ENCODE measurements at places on chromosomes 5 and 9.

DNA sequence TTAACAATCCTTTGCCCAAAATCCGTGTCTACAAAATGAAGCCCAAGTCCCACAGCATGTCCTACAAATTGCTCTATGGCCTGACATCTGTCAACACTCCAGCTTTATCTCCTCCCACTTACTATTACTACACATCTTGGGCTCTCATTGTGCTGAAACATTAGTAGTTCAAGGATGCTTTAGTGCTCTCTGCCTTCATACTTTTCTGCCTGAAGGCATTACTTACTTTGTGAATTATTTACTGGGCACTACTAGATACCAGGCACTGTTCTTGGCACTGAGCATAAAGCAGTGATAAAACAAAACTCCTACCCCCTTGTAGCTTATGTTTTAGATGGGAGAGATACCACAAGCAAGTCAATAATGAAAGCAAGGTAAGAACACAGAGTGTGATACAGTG, 113.4 kb downstream of the TTLL11 start:
- H3K27me3 ChIP-seq: no peaks in the 10 kb centered on the region
- H3K27ac ChIP-seq: no peak overlapping the region
- DNase-seq: no peak

- no peak overlapping the region for H3K27ac ChIP-seq
- no peaks in the 10 kb centered on the region for H3K4me1 ChIP-seq
- no peak overlapping the region for H3K4me3 ChIP-seq
- no peak for DNase-seq
- no peaks in the 10 kb centered on the region for H3K27me3 ChIP-seq
These were observed 478.9 kb downstream of the HTR1A start for GRCh38 chr5:63483338-63483737.

- no peaks in the 10 kb centered on the region for H3K36me3 ChIP-seq
- H3K27ac ChIP-seq: no peak overlapping the region
- H3K27me3 ChIP-seq: no peaks in the 10 kb centered on the region
- H3K4me1 ChIP-seq: peaks cover 19% of the 10 kb centered on the region
These were observed 68.4 kb upstream of the NR3C1 start for GRCh38 chr5:143471666-143472464.

GRCh38 chr5:121175986-121176385, 675.7 kb upstream of the FTMT start:
- no peaks in the 10 kb centered on the region for H3K27me3 ChIP-seq
- H3K4me1 ChIP-seq: no peaks in the 10 kb centered on the region
- no peak overlapping the region for H3K27ac ChIP-seq
- no peak overlapping the region for H3K4me3 ChIP-seq
- DNase-seq: no peak

DNA sequence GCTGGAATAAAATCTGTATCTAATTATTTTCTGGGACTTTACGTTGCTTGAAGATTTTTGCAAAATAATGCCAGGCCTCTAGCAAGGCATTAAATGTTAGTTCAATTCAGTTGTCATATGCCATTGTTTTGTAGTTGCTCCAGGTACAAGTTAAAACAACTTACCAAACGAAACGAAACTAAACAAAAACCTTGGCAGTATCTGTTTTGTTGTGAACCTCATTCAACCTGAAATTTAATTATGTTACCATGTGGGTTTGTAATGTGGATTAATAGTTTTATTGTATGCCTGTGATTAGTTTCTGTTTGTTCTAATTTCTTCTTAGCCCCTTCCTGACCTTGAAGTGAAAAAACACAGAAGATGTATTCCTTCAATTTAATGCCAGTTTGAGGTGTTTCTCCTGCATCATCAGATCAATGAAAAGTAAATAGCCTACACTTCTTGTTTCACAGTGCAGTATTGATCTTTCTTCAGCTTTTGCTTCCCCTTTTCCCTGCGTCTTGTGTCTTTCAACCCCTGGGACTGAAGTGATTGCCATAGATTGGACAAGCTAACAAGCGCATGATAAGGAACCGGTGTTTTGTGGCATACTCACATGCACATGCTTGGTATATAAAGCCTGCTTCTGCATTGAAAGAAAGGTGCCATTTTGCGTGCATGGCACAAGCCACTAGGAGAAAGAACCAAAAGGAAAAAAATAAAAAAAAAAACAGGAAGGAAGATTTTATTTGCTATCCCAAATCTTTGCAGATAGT, 699.0 kb upstream of the ARRDC3 start:
- H3K36me3 ChIP-seq: no peaks in the 10 kb centered on the region
- H3K4me1 ChIP-seq: no peaks in the 10 kb centered on the region
- H3K27ac ChIP-seq: no peak overlapping the region
- H3K27me3 ChIP-seq: no peaks in the 10 kb centered on the region
- no peak overlapping the region for H3K4me3 ChIP-seq

DNA sequence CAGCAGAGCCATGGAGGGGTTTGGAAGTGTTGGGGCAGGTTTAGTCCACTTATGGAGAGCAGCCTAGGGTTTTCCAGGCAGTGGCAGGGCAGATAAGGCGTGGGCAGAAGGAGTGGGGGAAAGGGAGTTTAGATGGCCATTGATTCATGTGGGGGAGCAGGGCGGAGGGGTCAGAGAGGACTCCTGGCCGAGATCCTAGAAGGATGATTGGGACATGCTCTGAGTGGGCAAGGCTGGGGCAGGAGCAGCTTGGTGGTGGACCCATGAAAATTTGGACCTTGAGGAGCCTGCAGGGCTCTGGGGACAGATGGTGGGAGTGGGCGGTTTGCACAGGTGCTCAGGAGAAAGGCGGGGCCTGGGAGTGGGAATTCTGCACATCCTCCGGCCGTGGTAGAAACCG, 18.1 kb upstream of the TOR2A start:
- H3K27me3 ChIP-seq: no peaks in the 10 kb centered on the region
- peaks cover 9% of the 10 kb centered on the region for H3K36me3 ChIP-seq
- H3K4me3 ChIP-seq: no peak overlapping the region

GRCh38 chr5:148511810-148512347, 128.1 kb downstream of the FBXO38 start:
- no peaks in the 10 kb centered on the region for H3K27me3 ChIP-seq
- H3K4me3 ChIP-seq: no peak overlapping the region
- no peaks in the 10 kb centered on the region for H3K4me1 ChIP-seq
- no peak overlapping the region for H3K27ac ChIP-seq
- H3K36me3 ChIP-seq: no peaks in the 10 kb centered on the region

DNA sequence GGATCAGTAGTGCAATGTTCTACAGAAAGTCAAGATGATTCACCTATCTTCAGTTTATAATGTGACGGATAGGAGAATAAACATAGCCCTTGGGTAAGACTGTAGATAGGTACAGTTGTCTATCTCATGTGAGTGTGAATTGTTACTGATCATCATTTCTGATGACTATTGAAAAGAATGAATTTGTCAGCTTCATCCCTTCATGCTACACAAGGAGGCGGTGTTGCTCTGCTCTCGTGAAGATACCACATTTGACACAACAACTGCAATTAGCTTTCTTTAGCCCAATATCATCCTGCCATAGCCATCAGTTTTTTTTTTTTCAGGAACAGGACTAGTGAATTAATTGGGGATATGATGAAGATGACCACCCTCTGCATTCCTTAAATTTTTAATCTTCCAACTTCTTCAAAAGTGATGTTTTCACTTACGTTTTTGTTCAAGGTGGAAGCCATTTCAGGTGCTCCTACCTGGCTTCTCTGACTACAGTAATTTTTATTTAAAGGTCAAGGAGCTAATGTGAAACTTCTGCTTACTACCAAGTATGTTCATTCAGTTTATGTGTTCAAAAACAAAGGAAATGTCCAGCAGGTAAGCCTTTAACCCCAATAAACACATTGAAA, 152.9 kb upstream of the MOCS2 start:
- H3K27me3 ChIP-seq: no peaks in the 10 kb centered on the region
- H3K4me3 ChIP-seq: no peak overlapping the region
- DNase-seq: peak; percentile 31
- no peaks in the 10 kb centered on the region for H3K4me1 ChIP-seq
- H3K36me3 ChIP-seq: no peaks in the 10 kb centered on the region
- no peak overlapping the region for H3K27ac ChIP-seq

DNA sequence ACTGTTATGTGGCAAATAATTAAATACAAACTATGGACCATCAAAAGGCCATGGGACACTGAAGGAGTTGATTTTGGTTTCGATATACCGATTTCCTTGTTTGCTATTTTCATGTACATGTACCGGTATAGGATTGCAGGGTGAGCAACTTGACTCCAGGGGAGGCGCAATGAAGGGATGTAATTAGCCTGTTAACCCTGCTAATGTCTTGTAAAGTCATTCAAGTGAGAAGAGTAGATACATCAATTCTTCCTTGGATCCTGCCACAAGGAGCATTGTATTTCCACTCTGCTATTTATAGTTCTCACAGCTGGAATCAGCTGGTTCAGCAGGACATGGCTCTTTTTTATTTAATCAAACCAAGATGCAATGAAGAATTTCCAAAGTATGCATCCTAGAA, 102.0 kb downstream of the STK32A start:
- no peaks in the 10 kb centered on the region for H3K27me3 ChIP-seq
- no peaks in the 10 kb centered on the region for H3K36me3 ChIP-seq
- no peaks in the 10 kb centered on the region for H3K4me1 ChIP-seq
- no peak for DNase-seq
- no peak overlapping the region for H3K4me3 ChIP-seq
- H3K27ac ChIP-seq: no peak overlapping the region

GRCh38 chr5:106171132-106171531, 1499.6 kb downstream of the EFNA5 start:
- H3K27ac ChIP-seq: no peak overlapping the region
- no peaks in the 10 kb centered on the region for H3K27me3 ChIP-seq
- no peaks in the 10 kb centered on the region for H3K36me3 ChIP-seq
- peaks cover 14% of the 10 kb centered on the region for H3K4me1 ChIP-seq
- H3K4me3 ChIP-seq: no peak overlapping the region

- no peaks in the 10 kb centered on the region for H3K36me3 ChIP-seq
- no peaks in the 10 kb centered on the region for H3K27me3 ChIP-seq
- DNase-seq: no peak
- no peaks in the 10 kb centered on the region for H3K4me1 ChIP-seq
- no peak overlapping the region for H3K4me3 ChIP-seq
- H3K27ac ChIP-seq: no peak overlapping the region
These were observed 75.6 kb downstream of the ST8SIA4 start for GRCh38 chr5:100827481-100827889.

DNA sequence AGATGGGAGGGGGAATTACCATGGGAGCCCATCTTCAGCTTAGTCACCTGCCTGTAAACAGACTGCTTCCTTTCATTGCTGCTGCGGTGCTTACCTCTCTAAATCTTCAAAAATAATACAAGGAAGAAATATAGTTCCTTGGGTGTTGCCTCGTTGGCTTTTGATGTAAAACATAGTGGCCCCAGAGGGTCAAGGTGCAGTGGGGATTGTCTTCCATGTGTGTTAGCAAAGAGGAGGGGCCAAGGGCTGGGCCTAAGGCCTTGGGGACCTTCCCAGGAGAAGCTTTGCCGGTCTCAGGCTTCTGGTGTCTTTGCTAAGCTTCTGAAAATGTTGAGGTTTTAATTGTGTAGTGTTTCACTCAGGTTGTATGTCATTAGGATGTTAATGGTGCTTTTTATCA, 90.0 kb downstream of the PDE8B start:
- H3K27me3 ChIP-seq: no peaks in the 10 kb centered on the region
- peaks cover 8% of the 10 kb centered on the region for H3K4me1 ChIP-seq
- no peak for DNase-seq
- H3K4me3 ChIP-seq: no peak overlapping the region
- H3K36me3 ChIP-seq: no peaks in the 10 kb centered on the region

GRCh38 chr5:121251954-121252353, 599.7 kb upstream of the FTMT start:
- no peak for DNase-seq
- no peaks in the 10 kb centered on the region for H3K36me3 ChIP-seq
- H3K4me1 ChIP-seq: no peaks in the 10 kb centered on the region
- no peak overlapping the region for H3K4me3 ChIP-seq
- no peak overlapping the region for H3K27ac ChIP-seq

DNA sequence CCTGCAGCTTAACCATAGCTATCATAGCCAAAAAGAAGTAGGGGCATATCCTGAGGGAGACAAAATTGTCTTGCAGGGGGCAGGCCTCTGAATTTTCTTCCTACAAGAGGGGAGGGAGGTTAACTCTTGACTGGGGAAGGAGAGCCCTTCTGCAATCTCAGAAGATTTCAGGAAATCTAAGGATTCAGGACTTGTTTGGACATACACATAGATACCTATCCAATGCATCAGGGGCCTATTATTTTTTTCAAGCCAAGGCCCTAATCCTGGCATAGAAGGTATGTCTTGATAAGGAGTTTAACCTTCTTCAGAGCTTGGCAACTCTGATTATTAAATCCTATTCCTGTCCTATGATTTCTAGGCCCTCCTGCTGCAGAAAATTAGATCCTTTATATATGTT, 375.1 kb upstream of the ACTBL2 start:
- H3K27me3 ChIP-seq: no peaks in the 10 kb centered on the region
- H3K36me3 ChIP-seq: no peaks in the 10 kb centered on the region
- no peak for DNase-seq
- no peaks in the 10 kb centered on the region for H3K4me1 ChIP-seq
- H3K27ac ChIP-seq: no peak overlapping the region
- H3K4me3 ChIP-seq: no peak overlapping the region

GRCh38 chr9:114836769-114837168, 30.9 kb upstream of the TNFSF15 start:
- H3K4me3 ChIP-seq: no peak overlapping the region
- H3K27me3 ChIP-seq: no peaks in the 10 kb centered on the region
- no peak for DNase-seq
- no peaks in the 10 kb centered on the region for H3K36me3 ChIP-seq
- no peak overlapping the region for H3K27ac ChIP-seq

GRCh38 chr5:111742177-111742994, 14.6 kb downstream of the NREP start:
- H3K36me3 ChIP-seq: no peaks in the 10 kb centered on the region
- no peaks in the 10 kb centered on the region for H3K27me3 ChIP-seq
- peak overlapping the region; percentile 4 for H3K27ac ChIP-seq
- no peaks in the 10 kb centered on the region for H3K4me1 ChIP-seq
- H3K4me3 ChIP-seq: peak overlapping the region; percentile 5

DNA sequence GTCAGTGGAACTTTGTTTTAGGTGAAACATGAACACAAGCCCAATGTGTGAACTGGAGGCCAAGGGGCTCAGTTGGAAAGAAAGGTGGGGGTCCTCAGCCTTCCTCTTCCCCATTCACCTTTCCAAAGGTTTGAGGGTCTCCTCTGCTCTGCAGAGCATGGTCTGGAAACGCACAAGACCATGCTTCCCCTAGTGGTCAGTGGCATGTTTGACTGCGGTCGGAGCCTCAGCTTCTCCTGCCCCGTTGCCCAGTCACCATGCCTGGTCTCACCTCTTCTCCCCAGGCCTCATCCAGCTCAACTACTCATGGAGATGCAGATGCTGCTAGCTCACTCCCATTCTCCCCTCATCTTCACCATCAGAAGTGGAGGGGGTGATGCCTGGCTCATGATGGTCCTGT, 340.3 kb downstream of the GADD45G start:
- no peak for DNase-seq
- no peaks in the 10 kb centered on the region for H3K4me1 ChIP-seq
- H3K27ac ChIP-seq: no peak overlapping the region
- no peaks in the 10 kb centered on the region for H3K36me3 ChIP-seq
- no peak overlapping the region for H3K4me3 ChIP-seq

DNA sequence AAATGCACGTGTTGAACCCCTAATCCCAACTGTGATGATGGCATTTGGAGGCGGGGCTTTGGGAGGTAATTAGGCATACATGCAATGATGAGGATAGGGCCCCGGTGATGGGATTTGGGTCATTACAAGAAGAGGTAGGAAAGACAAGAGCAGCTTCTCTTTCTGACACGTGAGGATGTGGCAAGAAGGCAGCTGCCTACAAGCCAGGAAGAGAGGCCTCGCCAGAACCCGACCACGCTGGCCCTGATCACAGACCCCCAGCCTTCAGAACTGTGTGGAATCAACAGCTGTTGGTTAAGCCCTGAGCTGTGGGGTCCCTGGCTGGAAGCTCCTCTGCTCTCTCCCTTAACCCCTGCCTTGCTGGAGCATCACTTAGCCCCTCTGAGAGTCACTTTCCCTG, 57.5 kb downstream of the COL23A1 start:
- no peak overlapping the region for H3K4me3 ChIP-seq
- H3K27me3 ChIP-seq: peaks cover 9% of the 10 kb centered on the region
- DNase-seq: no peak
